HuH-7 (cell line): ENCODE measurements at places on chromosomes 5 and 9.

DNA sequence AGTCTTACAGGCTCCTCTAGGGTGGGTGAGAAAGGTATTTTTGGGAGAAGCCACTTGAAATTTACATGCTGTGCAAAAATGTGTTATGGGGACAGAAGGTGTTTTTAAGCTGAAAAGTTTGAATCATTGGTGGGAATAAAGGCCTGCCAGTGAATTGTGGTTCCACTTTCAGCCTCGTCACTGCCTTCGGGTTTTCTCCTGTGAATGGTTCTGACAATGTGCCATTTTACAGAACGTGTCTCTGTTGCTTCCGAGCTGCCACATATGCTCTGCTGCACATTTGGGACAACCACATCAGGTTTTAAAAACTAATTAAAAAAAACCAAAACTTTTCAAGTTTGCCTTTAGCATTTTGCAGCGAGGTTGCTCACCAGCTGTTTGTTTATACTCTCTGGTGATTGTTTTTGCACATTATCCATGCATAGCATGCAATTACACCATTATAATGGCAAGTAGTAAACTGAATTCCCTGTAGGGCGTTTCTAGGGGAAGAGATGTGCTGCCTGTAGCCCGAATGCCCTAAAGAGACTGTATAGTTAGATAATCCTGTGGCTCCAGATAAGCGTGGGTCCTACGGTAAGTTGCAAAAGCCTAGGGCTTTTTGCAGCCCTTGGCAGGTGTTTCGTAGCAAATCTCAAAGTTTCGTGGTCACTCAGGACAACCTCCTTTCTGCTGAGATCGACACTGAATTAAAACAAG, 40.1 kb upstream of the SUB1 start:
- DNase-seq = no peak

DNA sequence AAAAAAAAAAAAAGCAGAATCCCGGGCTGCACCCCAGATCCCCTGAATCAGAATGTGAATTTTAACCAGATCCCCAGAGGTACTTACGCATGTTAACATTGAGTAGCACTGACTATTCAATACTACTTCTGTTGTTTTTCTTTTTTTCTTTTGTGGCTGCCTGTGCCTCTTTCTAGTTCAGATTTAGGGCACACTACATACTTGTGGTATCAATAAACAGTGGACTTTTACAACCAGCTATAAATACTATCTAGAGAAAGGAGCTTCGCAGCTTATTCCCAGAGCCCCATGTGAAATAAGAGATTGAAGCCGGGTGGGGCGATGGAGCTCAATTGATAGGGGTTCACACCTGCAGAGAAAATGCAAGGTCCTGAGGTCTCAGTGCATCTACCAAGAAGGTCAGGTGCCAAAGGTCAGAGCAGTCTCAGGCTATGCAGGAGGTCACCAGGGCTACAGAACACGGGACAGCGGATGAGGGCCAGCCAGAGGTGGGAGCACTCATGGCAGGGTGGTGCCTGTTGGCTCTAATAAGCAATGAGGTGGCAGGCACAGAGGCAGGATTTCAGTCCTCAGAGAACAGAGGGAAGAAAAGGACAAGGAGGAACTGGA, 22.3 kb downstream of the WWC1 start:
- DNase-seq = no peak

DNA sequence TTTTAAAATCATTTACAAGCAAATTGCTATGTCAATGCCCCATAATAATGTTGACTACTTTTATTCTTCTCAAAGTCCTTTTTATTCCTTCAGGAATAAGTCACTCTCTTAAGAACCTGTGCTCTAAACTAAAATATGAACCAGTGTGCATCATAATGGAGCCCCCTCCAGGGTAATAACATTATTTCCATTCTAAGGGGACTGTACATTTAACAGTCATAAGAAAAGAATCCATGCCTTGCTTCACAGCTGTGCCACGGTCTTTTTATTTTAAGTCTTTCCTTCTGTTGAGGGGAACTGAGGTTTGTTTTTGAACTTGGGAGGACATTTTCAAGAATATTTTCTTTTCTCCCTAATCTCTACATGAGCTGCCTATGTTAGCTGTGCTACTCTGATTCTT, 297.6 kb downstream of the MAN2A1 start:
- no peak for DNase-seq

DNA sequence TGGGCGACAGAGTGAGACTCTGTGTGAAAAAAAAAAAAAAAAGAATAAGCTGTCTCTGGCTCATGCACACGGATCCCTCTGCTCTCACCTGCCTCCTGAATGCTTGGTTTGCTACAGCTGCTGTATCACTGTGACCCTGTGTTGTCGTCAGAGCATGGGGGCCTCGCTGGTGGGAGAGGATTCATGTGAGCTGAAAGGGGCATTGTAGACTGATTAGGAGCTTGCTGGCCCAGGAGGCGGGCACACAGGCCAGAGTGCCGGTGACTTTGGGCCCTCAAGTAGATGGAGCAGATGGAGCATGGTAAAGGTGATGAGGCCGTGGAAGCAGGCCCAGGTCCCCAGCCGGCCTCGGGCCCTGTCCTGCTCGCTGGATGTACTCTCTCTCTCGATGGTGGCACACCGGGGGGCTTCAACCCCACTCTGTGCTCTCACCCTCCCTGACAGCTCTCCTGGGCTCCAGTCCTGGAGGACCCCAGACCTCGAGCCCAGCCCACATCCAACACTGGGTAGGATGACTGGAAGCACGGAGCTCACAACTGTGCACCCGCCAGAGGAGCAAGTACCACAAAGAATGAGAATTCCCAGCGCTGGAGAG, 7.1 kb downstream of the FLT4 start:
- DNase-seq = no peak

GRCh38 chr5:15850939-15851341, 328.7 kb downstream of the MARCHF11 start:
- DNase-seq = no peak
